NCI-H524 treated with DMSO at 0.1 percent for 48 hours (cell line): ENCODE measurements at places on chromosomes 6 and 20.

DNA sequence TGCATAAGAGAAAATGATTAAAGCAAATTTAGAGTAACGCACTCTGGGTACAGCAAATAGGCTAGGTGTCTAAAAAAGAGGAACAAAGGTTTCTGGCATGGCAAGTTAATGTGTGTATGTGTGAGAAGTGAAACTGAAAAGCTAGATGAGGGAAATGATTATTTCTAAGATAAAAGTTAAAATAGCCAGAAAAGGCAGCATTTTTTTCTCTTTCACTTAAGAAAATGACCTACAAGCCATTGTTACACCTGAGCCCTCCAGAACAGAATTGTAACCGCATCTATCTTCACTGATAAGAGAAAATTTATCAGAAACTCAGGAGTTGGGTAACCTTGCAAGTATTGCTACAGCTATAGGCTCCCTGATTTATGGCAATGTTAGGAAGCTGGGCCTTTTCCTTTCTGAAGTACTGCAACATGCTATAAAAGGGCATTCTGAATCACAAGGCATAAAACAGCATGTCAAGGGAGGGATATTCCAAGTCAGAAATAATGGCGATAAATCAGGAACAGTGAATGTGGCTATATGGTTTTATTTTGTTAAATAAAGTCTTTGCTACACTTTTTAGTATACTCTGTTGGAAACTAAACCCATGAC is 395.3 kb downstream of the TBC1D32 start:
- no peak for DNase-seq

- DNase-seq: no peak
These were observed 49.3 kb upstream of the L3MBTL3 start for GRCh38 chr6:129969064-129969463.

- DNase-seq: no peak
These were observed 47.6 kb downstream of the STX11 start for GRCh38 chr6:144197919-144198318.

GRCh38 chr20:48904566-48905296 is 16.8 kb upstream of the ARFGEF2 start:
- DNase-seq: peak; percentile 24

- no peak for DNase-seq
These were observed 81.8 kb downstream of the LAMA4 start for GRCh38 chr6:112172540-112172939.

DNA sequence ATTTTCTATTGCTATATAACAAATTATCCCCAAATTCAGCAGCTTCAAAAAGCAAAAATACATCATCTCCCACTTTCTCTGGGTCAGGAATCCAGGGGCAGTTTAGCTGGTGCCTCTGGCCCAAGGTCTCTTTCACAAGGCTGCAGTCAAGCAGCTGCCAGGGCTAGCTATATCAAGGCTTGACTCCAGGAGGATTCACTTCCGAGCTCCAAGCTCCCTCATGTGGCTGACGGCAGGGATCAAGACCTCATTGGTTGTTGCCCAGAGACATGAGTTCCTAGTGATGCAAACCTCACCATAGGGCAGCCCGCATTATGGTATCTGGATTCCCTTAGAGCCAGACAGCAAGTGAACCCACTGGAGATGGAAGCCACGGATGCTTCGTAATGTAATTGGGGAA is 1.3 kb upstream of the VNN1 start:
- peak; percentile 46 for DNase-seq

- DNase-seq: no peak
These were observed 214.4 kb downstream of the ALDH8A1 start for GRCh38 chr6:134735461-134735860.

DNA sequence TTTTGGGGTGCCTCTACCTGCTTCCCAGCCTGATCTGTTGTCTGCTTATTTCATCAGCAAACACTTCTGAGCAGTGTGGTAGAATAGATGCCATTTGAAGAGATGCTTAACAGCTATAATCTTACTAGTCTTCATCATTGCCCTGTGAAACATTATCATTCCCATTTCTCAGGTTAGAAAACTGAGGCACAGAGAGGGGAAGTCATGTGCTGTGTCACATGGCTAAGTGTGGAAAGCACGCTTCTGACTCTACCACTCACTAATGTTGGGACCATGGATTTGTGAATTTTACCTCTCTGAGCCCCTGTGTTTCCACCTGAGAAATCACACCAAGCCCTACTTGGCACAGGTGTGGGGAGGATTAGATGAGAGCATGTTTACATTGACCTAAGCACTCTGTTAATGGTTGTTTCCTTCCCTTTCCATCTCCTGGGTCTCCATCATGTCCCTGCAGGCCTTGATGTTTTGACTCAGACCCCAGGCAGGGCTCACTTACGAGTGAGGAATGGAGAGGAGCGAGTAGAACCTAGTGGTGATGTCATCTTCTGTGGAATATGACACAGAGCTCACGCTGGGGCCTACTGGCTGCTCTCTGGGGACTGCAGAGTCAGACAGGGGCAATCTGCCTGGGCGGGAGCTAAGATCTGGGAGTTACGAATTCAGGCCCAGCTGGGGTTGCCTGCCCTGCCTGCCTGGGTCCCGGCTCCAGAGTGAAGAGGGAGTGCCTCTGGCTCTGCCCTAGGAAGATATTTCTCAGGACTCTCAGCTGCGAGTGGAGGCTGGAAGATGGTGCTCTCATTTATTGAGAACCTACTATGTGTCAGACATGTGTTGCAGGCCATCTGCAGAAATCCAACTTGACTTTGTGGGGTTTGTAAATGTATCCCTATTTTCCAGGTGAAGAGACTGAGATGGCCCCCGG is 64.3 kb downstream of the CDH22 start:
- DNase-seq: no peak

GRCh38 chr6:48691420-48691819 is 580.4 kb upstream of the PTCHD4 start:
- no peak for DNase-seq
